ENCODE measurements at places on chromosomes 2 and 18.

DNA sequence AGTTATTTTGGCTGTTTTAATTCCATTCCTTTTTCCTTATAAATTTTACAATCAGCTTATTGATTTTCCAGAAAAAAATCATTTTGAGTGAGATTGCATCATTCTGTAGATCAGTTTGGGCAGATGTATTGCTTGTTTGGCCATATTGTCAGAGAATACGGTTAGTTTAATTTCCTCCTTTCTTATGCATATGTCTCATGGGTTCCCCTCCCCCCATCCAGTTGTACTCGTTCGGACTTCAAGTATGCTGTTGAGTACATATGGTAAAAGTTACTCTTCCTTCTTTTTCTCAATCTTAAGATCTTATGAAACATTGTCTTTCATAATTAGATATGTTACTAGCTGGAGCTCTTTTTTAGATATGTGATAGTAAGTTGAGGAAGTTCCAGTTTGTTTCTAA, 131.2 kb upstream of the TTC27 start:
- DNase-seq: no peak

DNA sequence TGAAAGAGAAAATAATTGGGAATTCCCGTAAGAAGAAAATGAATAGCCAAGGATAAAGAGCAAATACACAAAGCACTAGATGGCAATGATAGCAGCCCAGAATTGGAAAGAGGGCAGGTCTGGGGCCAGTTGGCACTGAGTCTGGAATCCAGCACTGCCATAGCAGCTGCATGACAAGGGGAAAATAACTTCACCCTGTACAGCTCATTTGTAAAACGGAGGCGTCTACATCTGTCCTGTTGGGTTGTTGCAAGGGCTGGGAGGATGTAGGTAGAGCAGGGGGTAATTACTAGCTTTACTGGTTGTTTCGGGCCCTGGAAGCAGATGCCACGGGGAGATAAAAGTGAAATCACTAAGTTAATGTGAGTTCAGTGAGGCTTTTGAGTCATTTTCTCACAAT, 110.0 kb upstream of the RASGRP3 start:
- no peak for DNase-seq

GRCh38 chr2:101899871-101900270, 91.9 kb upstream of the IL1R2 start:
- DNase-seq: no peak

DNA sequence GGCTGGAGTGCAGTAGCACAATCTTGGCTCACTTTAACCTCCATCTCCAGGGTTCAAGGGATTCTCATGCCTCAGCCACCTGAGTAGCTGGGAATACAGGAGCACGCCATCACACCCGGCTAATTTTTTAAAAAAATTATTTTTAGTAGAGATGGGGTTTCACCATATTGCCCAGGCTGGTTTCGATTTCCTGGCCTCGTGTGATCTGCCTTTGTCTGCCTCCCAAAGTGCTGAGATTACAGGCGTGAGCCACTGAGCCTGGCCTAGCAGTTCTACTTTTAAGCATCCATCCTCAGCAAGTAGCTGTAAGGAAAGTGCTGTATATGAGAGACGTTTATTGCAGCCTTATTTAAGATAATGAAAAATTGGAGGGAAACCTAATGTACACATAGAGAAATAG, 79.7 kb downstream of the ZDBF2 start:
- no peak for DNase-seq

DNA sequence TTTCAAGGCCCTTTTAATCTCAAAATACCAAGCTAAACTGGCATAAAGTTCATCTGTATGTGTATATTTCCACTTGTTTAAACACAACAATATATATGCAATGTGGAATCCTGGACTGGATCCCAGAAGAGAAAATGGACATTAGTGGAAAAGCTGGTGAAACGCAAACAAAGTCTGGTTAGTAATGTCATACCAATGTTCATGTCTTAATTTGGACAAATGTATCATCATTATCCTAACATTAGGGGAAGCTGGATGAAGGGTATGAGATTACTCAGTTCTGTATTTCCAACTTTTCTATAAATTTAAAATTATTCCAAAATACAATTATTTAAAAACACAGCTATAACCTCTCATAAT, 3.8 kb downstream of the SP3 start:
- no peak for DNase-seq
